ENCODE measurements at places on chromosomes 4 and X. TPM values are rescaled to one million over a fixed set of nuclear protein-coding genes. Genes with fewer than 3 reads are reported as not detected.

EMCN gene
- total RNA-seq = 4.5 TPM

GASK1B gene
- total RNA-seq = 19.6 TPM

SATL1 gene
- 0.09 TPM for total RNA-seq

PI4K2B gene
- 28.4 TPM for total RNA-seq

CYLC1 gene
- not detected for total RNA-seq

USP17L21 gene
- not detected for total RNA-seq

GABRQ gene
- total RNA-seq = 0.03 TPM

DBET gene
- total RNA-seq = not detected

RAP2C gene
- 29.9 TPM for total RNA-seq

CSN1S1 gene
- total RNA-seq = not detected

CXorf65 gene
- total RNA-seq = not detected

DMRTC1 gene
- 0.40 TPM for total RNA-seq

TLR1 gene
- 2.3 TPM for total RNA-seq

PABPC1L2B gene
- not detected for total RNA-seq

SPATA4 gene
- total RNA-seq = not detected

TRPC5OS gene
- total RNA-seq = not detected
